Activated T-helper 1 cell treated with anti-CD3 and anti-CD28 coated beads, Interleukin-12 subunit alpha, Interleukin-12 subunit beta, Interleukin-2, Interleukin-4 antibody, amounts not matched to agents 30 ng/mL and 10 ng/mL and 1 ng/mL, durations not matched to agents 14 hours and 24 hours and 36 hours (primary cell): ENCODE measurements at places on chromosomes 6 and 20.

- DNase-seq = no peak
These were observed 107.7 kb downstream of the PTPRK start for GRCh38 chr6:128412680-128413079.

DNA sequence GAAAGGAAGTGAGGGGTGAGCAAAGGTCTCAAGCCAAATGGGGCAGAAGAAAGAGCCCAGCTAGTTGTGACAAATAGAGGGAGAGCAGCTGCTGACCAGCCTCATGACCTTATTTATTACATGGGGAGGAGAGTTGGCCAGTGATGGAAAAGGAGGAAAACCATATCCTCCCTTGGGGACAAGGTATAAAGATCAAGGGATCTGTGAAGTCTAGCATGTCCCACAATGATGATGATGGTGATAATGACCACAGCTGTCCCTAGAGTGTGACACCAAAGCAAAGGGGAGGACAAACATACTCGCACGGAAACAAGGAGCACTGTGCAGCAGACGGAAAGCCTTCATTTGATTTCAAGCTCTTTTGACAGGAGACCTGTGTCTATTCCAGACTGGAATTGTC lies 190.4 kb upstream of the MCHR2 start:
- no peak for DNase-seq

DNA sequence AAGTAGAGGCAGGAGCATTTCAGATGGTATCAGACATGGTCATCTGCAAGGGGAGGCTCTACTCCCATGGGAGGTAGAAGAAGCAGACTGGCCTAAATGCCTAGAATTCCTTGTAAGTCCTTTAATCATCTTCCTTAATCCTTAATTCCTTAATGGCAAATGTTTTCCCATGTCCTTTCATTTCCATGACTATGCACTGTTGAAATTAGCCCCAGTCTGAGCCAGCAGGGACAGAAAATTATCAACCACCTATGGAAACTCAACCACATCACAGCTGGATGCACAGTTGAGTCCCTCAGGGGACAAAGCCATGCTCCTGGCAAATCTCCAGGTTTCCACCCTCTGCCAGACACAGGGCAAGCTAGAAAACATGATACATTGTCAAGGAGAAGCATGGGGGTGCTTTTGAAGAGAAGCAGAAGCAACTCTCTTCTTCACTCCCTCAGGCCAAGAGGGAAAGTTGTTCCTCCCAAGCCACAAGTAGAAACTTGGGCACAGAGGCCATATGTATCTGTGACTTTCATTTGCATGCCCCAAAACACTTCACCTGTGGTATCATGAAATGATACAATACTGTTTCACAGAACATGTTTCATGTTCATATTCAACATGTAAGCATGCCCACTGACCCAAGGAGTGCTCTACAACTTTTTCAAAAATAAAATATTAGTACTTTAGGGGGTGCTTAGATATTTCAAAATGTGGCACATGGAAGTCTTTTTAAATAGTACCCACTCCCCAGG lies 683.6 kb downstream of the KIF16B start:
- no peak for DNase-seq

DNA sequence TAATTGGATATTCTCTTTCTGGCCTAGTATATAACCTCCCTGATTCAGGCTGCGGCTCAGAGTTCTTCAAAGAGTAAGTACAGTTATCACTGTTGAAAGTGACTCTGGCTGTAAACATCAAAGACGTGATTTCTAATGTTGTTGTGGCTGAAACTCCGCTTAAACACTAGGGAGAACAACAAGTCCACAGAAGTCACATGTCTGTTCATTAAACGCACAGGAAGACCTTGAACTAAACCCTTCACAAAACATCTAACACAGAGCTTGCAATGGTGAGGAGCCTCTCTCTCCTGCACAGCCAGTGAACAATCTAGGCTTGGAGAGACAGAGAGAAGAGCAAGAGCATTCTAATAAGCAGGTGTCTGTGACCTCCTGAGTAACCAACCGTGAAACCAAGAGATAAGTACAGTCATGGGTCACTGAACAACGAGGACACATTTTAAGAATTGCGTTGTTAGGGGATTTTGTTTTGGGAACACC lies 249.3 kb downstream of the PRKN start:
- no peak for DNase-seq

GRCh38 chr6:135145063-135145800 lies 35.9 kb upstream of the MYB start:
- no peak for DNase-seq

- no peak for DNase-seq
These were observed 57.4 kb downstream of the GJA10 start for GRCh38 chr6:89951574-89952104.

- DNase-seq = no peak
These were observed 52.2 kb downstream of the PERP start for GRCh38 chr6:138054982-138055381.

GRCh38 chr6:119609865-119610264 lies 260.3 kb upstream of the MAN1A1 start:
- no peak for DNase-seq

DNA sequence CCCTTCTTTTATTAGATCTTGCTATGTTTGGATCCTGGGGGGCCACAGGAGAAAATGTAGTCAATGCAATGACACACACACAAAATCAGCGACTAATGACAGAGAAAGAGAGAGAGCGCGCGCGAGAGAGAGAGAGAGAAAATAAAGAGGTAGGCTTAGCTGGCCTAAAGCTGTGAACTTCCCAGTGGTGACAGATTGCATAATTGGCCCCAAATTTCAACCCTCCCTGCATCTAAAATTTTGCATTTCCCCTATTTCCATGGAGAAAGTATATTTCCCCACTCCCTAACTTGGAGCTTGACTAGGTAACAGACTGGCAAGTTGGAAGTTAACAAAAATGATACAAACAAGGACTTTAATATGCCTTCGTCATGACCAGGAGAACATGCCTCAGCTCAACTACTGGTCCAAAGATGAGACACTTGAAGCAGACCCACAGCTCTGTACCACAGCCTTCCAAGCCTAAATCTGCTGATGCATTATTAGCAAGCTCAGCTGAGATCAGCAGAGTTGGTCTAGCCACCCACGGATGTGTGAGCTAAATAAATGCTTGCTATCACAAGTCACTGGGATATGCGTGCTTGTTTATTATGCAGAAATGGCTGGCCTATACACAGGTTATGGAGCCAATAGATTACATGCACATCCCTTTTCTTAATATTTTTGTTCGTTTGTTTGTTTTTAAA lies 118.1 kb upstream of the PRDM1 start:
- DNase-seq = no peak

DNA sequence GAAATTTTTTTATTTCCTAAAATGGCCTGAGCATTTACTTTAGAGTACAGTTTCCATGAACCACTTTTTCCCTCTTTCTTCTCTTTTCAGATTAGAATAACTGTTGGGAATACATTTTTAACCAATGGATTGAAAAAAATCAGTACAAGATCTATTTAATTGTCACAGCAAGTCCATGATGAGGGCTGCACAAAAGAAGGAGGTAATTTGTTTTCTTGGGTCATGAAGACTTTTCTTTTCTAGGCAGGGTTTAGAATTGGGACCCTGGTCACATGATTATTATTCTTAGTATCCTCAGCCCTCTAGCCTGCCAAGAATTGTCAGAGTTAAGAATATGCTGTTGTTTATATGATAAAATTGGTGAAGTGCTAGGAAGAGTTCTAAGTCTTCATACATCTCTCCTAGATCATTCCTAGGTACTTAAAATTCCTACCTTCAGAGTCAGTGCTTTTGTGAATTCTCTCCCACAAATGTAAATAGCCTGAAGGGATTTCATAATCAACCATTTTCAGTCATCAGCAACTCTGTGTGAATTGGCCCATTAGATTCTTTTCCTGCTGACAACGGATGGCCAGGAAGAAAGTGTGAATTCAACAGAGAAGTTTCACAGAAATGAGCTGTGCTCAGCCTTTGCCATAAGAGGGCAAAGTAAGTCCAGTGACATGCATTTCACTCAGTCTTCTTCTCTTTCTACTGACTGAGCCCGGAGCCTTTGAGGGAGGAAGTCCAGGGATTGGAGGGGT lies 32.4 kb upstream of the TPBG start:
- DNase-seq = no peak

- DNase-seq = no peak
These were observed 73.9 kb upstream of the ENPP5 start for GRCh38 chr6:46244670-46245069.

- peak; percentile 62 for DNase-seq
These were observed 1.3 kb upstream of the FNDC11 start for GRCh38 chr20:63552481-63553249.

GRCh38 chr6:136517002-136517401 lies 33.2 kb downstream of the MAP7 start:
- DNase-seq = no peak

GRCh38 chr6:143432588-143432987 lies 17.9 kb downstream of the ADAT2 start:
- no peak for DNase-seq

DNA sequence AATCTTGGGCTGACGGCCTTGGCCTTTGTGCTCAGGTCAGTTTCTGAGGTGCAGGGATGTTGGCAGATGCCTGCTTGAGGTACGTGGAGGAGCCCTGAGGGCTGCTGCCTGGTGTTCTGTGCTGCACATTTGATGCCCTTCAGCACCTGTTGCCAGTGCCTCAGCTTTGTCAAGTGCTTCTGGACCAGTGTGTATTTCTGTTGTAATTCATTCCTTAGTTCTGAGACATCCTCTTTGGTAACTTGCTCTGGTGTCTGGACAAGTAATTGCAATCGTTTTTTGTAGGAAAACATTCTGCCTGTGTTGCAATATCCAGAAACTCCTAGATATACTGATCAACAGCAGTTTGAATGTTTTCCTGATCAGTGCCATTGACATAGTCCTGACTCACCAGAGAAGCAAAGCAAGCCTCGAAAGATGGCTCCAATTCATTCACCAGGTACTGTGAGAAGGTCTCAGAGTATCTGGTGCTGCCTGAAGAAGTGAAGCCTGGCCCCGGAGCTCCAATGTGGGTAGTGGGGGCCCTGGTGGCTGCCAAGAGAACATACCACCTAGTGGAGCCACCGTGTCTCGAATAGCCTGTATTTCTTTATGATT lies 26.7 kb downstream of the ZNF337 start:
- no peak for DNase-seq

DNA sequence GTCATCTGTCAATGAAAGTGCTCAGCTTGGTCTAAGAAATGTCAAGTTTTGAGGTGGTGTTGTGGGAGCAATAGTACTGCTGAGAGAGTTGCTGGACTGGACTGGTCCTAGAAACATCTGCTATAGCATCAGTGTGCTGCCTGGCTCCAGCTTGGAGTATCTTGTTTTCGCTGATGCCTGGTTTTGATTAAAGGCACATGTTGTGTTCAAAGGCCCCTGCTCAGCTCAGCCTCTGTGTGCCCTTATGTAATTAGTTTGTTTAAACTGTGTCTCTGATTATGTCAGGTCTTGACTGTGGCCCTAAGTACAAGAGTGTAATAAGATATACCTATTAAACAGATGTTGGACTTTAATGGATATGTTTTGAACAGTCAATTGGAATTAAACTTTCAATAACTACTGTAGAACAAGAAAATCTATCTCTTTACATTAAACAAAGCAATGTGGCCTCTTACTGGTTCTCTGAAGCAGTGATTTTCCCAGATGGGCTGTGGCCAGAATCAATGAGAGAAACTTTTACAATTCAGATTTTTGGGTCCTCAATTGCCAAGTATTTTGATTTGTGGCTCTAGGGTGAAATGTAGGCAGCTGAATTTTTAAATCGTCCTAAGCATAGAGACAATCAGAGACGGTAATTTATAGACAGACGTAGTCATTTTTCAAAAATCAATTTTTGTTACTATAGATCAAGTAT lies 668.2 kb downstream of the DHX35 start:
- no peak for DNase-seq

- no peak for DNase-seq
These were observed 209.8 kb upstream of the PDE10A start for GRCh38 chr6:165872811-165873210.

GRCh38 chr6:125503181-125503580 lies 201.4 kb upstream of the HDDC2 start:
- no peak for DNase-seq

DNA sequence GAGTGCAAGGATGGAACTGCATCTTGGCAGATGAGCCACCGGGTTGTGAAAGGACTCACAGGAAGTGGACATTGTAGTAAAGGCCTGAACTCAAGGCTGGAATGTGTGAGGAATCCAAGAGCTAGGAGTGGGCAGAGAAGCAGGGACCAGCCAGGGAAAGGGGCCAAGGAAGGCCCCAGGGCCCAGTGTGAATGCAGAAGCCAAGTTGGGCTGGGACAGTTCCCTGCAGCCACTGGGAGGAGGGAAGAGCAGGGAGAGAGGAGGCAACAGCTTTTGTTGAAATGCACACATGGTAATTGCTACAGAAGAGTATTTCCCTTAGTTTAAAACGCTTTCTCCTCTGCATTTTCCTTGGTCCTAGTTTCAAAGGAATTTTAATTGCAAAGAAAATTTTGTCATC lies 34.6 kb downstream of the CDH22 start:
- no peak for DNase-seq

DNA sequence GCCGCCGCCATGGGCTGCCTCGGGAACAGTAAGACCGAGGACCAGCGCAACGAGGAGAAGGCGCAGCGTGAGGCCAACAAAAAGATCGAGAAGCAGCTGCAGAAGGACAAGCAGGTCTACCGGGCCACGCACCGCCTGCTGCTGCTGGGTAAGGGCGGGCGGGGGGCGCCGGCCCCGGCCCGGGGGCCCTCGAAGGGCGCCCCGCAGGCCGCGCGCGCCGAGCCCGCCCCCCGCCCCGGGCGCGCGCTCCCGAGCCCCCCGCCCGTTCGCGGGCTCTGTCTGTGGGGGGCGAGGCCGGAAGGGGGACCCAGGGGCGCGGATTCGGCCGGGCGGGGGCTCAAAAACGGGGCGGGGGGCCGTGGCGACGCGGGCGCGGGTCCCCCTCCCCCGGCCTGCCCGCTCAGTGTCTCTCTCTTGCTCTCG lies 39.2 kb downstream of the GNAS start:
- DNase-seq = no peak

DNA sequence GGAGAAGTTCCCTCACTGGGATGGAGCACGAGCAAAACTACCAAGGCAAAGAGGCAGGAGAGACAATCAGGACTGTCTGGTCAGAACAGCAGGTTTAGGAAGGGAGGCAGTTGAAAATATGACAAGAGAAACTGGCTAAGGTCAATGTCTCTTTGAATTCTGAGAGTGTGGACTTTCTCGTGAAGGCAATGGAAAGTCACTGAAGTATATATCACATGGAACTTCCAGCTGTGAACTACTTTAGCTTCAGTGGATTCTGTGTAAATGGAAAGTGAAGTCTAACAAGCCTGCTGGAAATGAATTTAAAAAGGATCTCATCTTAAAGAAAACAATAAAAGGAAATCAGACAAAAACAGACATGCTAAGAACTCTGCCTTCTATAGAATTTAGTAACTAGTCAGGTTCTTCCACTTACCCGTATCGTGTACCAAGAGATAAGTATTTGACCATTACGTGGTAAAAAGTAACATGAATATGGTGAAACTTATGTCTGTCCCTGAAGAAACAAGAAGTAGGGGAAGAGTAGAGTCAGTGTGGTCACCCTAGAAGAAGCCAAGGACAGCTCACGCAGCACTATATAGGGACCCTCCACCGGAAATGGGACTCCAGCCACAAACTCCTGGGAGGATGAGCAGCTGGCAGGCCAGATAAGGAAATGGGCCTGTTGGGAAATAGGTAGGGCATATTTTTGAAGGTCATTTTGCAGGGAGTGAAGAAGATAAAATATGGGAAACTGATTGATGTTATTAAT lies 123.4 kb downstream of the MAP7 start:
- DNase-seq = no peak
